ENCODE measurements at places on chromosomes 13 and 19. TPM values are rescaled to one million over a fixed set of nuclear protein-coding genes. Genes with fewer than 3 reads are reported as not detected.
A peak's percentile ranks its signal among the peaks of the same experiment; 100 is the strongest.

- no peaks in the 10 kb centered on the region for H3K27me3 ChIP-seq
- DNase-seq: no peak
- no peak overlapping the region for H3K4me3 ChIP-seq
These were observed 52.4 kb downstream of the TNFSF11 start for GRCh38 chr13:42626176-42626860.

DNA sequence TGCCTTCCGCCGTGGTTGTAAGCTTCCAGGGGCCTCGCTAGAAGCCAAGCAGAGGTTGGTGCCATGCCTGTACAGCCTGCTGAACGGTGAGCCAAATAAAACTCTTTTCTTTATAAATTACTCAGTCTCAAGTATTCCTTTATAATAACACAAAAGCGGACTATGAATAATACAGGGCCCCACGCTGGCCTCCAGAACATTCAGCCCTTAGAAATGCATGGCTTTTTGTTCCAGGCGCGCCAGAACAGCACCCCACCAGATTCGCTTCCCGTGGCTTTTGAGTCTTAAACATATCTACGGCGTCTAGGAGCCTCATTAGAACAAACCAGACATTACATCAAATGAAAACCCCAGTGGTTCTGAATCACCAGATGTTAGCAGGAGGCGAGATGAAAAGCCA, 75.1 kb downstream of the SLC15A1 start:
- no peak overlapping the region for H3K27ac ChIP-seq
- peaks cover 42% of the 10 kb centered on the region for H3K4me1 ChIP-seq
- H3K36me3 ChIP-seq: no peaks in the 10 kb centered on the region
- no peak overlapping the region for H3K4me3 ChIP-seq
- H3K27me3 ChIP-seq: no peaks in the 10 kb centered on the region

- H3K27ac ChIP-seq: no peak overlapping the region
- DNase-seq: no peak
- H3K36me3 ChIP-seq: no peaks in the 10 kb centered on the region
- peaks cover 25% of the 10 kb centered on the region for H3K4me1 ChIP-seq
- peaks cover 100% of the 10 kb centered on the region for H3K27me3 ChIP-seq
These were observed 2.1 kb upstream of the CDX2 start for GRCh38 chr13:27971236-27971645.

- DNase-seq: no peak
- peaks cover 32% of the 10 kb centered on the region for H3K4me1 ChIP-seq
- H3K36me3 ChIP-seq: no peaks in the 10 kb centered on the region
- no peak overlapping the region for H3K27ac ChIP-seq
- H3K4me3 ChIP-seq: peak overlapping the region; percentile 87
These were observed 906 bp downstream of the FXYD5 start for GRCh38 chr19:35155441-35155840.

- no peak overlapping the region for H3K27ac ChIP-seq
- H3K4me1 ChIP-seq: no peaks in the 10 kb centered on the region
- peak; percentile 3 for DNase-seq
- H3K36me3 ChIP-seq: no peaks in the 10 kb centered on the region
These were observed 1531.7 kb upstream of the SPRY2 start for GRCh38 chr13:81872581-81872980.

CCDC124 gene
- 126 TPM for total RNA-seq

RPL36 gene
- total RNA-seq: 1,097 TPM

DACT3 gene
- total RNA-seq: 7.4 TPM
